ENCODE measurements at places on chromosomes 7 and 10.

DNA sequence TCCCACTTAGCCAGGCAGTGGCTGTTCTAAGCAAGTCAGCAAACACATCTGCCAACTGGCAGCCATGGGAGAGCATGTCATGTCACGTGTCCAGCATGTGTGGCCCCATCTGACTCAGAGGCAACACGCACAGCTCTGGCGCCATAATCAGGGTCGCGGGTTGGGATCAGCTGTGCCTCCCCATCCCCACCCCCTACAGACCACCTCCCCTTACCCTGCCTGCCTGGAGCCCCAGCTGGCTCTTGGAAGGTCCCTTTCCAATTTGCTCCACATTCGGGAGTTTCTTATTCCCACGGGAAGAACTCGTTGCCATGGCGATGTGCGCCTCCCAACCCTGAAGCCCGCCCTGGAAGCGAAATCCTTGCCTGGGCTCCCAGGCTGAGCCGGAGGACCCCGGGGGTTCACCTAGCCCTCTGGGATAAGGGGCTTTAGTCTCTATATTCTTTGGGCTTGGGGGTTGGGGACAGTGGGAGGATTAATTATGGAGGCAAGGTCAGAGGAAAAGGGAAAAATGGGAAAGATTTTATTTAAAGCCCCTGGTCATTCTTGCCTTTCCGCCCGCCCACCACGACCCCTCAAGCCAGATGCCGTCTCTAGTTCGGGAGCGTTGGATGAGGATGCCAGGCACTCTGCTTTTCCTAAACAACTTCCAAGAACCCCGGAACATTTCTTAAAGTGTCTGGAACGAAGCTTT is 283.7 kb downstream of the ZEB1 start:
- no peak for DNase-seq

DNA sequence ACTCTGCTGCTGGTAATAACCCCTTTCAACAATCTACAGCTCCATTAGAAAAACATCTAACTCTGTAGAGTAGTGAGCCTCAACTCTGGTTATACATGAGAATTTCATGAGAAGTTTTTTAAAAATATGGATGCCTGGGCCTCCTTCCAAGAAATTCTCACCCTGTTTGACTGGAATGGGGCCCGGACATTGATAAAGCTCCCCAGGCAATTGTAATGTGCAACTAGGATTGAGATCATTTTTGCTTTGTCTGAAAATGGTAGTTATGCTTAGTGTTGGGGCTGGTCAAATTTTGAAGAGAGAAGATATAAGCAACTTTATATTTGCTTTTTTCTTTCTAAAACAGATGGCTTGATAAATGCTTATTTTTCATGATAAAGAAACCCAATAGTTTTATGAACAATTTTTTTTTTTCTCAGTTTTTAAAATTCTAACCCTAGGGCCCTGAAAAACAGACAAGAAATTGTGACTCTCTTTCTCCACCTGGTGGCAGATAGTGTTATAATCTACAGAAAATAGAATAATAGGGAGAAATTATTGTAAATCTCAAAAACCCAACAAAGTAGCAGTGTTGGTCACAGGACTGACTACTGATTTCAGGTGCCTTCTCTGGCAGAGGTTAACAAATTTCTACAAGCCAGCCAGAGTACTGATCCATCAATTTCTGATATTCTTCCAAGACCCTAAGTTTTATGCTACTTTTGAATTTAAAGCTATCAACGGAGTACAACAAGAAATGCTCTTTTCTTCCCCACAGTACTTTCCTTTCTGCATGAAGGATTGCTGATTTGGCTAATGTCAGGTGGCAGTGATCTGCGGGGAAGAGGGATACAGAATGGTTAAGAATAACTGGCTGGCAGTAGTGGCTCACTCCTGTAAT is 174.8 kb downstream of the DKK1 start:
- no peak for DNase-seq

- DNase-seq, result no peak
These were observed 66.1 kb downstream of the GNA12 start for GRCh38 chr7:2777898-2778535.

DNA sequence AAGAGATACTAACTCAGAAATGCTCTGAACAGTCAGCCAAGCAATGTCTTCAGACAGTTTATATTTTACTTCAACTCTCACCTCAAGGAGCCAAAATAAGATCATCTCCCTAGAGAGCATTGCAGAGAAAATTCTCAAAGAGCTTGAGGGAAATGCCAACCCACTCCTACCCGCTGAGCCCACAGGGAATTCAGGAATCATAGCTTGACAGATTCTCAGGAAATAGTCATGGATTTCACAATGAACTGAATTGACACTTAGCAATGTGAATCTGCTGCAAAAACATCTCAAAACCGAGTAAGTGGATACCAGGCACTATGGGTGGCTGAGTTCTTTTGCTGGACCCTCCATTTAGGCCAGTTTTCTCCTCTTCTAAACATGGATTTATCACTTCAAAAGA is 9.8 kb upstream of the PLAC9 start:
- DNase-seq, result no peak

- DNase-seq, result no peak
These were observed 1528.8 kb upstream of the LRRTM3 start for GRCh38 chr10:65396997-65397396.

GRCh38 chr7:47366211-47366610 is 215.7 kb downstream of the TNS3 start:
- no peak for DNase-seq

GRCh38 chr10:36634916-36635315 is 490.5 kb upstream of the ANKRD30A start:
- DNase-seq, result no peak

GRCh38 chr10:118321724-118322575 is 20.2 kb downstream of the FAM204A start:
- DNase-seq, result no peak

DNA sequence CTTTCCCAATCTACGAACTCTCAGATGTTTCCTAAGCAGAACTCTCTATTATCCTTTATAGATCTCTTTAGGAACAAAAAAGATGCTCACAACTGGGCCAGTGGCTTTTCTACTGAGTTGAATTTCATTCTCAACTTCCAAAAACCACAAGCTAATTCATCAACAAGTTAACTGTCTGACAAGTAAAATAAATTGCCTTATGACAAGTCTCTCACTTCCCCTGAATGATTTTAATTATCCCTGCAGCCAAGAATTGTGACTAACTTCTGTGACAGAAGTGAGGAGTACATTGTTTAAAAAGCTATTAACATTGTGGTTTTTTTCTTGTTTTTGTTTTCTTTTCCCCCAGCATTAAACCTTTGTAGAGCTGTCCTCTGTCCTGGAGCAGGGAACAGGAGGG is 343.1 kb downstream of the HPSE2 start:
- no peak for DNase-seq

- DNase-seq, result no peak
These were observed 387.2 kb downstream of the BBS9 start for GRCh38 chr7:33516568-33516967.

DNA sequence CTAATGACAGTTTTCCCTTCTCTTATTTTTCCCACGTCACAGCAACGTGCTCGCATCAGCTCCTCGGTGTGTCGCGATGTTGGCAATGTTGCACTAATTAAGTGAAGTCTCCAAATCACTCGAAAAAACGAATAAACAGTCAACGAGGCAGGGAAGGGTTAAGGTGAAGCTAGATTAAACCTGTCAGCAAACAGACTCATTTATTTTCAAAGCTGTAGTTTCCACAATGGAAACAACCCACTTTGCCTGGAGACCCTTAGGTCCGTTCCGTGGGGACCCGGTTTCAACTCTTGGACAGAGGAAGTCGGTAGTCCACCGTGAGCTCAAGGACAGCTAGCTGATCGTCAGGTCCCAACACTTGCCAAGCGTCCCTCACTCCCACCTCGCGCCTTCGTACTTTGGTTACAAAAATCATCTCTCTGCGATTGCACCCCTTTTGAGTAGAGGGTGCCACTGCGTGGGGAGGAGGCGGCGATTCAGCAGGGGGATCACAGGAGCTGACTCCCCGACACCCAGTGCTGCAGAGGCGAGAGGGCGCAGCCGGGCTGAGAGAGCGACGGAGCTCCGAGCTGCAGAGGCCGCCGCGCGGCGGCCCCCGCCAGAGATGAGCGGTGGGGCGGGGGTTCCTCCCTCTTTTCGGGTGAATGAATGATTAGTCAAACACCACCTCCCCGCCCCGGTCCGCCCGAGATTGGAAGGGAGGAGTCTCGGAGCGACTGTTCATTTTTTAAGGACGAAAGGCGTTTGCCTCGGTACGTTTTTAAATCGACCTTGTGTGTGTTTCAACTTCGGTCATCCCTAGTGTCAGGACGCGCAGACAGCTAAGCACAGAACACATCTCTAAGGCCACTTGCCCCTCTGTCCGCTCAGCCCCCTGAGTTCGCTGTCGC is 1.3 kb upstream of the BMPER start:
- no peak for DNase-seq

- DNase-seq, result no peak
These were observed 54.1 kb downstream of the DENND2A start for GRCh38 chr7:140586516-140586915.

GRCh38 chr10:489330-489729 is 200.1 kb downstream of the DIP2C start:
- DNase-seq, result no peak

DNA sequence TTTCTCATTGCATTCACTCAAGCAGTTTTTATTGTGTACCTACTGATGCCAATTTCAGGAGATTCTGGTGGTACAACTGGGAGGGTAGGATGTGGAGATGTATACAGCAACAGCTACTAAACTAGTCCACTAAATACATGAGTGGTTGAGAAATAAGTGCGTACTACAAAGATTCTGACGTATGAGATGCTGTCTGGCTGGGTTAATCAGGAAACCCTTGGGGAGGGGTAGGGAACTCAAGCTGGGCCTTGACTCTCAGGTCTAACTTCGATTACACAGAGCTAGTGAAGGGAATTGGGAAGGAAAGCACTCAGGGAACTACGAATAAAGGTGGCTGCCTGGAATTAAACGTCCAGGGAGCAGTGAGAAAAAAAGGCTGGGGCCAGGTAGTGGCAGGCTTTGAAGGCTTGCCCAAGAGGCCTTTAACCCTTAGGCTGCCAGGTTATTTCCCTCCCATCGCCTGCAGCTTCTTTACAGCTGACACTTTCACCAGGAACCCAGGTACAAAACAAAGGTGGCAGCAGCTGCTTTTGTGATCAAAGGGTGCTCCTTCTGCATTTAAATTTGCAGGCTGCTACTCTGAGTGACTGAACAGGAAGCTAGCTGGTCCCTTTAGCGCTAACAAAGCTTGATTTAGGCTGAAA is 3.2 kb downstream of the MMS19 start:
- no peak for DNase-seq

- DNase-seq, result no peak
These were observed 1177.7 kb upstream of the AUTS2 start for GRCh38 chr7:68420342-68421192.

DNA sequence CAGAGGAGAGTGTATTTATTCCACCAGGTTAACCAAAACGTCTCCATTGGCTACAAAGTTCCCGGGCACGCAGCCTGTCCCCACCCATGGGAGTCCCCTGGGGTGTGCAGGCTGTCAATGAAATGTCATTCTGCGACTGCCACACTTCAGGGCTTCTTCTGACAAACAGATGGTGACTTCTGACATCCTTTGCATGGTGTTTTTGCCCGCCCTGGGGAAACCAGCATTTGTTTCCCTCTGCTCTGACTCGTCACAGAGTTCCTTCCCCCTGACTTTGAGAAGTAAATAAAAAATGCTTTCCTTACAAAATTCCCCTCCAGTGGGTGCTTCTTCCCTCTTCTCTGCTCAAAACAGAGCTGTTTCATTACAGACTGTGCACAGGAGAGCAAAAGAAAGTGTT is 38.2 kb downstream of the TNS3 start:
- DNase-seq, result no peak

DNA sequence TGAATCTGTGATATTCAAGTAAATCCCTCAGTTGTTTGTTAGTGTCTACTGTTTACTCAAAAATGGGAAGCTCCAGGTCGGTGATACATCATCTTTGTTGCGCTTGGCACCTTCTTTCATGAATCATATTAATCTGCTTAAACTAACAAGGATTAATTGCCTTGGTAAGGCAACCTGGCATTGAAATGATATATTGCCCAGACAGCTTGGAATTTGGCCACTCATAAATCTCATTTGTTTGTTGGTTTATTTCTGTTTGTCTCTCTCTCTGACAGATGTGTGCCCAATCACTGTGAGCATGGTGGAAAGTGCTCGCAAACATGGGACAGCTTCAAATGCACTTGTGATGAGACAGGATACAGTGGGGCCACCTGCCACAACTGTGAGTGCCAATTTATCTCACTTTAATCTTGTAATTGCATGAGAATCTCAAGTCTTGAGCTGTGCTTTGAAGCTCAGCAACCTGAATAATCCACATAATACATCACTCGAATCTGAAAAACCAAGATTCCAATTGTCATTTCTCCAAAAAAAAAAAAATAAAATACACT is 1104.8 kb upstream of the C7orf33 start:
- DNase-seq, result no peak

DNA sequence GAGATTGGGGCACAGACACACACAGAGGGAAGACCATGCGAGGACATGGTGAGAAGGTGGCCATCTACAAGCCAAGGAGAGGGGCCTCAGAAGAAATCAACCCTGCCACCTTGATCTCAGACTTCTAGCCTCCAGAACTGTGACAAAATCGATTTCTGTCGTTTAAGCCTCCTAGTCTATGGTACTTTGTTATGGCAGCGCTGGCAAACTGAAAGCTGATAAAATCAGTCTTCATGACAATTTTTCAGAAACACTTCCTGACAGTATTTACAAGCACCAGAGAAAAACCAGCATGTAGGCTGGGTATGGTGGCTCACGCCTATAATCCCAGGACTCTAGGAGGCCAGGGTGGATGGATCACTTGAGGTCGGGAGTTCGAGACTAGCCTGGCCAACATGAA is 4.2 kb downstream of the PARP12 start:
- no peak for DNase-seq

DNA sequence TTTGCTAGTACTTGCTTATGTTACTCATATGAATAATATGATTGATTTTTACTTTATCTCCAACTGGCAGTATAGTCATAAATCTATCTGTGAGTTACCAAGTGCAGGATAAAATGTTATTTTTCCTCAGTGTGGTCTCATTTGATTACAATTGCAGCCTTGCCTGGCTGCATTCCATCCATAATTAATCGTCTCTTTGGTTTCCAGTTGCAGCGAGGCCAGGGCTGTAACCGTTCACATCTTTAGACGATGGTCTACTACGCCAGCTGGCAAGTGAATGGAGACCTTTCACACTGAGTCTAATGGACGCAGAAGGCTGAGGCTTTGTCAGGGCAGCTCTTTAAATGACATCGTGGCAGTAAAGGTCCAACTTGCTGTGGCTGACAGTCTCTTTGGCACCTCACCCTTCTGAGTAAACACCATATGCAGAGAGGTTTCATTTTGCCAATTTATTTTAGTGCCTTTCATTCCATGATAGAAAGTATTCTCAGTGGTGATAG is 84.0 kb downstream of the ARL4A start:
- no peak for DNase-seq

- no peak for DNase-seq
These were observed 647 bp downstream of the ECHS1 start for GRCh38 chr10:133372507-133372906.

- no peak for DNase-seq
These were observed 568.7 kb upstream of the LRRN3 start for GRCh38 chr7:110522061-110522760.

GRCh38 chr10:26593896-26594295 is 103.6 kb upstream of the PDSS1 start:
- no peak for DNase-seq
